PC-9 (cell line): ENCODE measurements at places on chromosomes 5 and 9.

DNA sequence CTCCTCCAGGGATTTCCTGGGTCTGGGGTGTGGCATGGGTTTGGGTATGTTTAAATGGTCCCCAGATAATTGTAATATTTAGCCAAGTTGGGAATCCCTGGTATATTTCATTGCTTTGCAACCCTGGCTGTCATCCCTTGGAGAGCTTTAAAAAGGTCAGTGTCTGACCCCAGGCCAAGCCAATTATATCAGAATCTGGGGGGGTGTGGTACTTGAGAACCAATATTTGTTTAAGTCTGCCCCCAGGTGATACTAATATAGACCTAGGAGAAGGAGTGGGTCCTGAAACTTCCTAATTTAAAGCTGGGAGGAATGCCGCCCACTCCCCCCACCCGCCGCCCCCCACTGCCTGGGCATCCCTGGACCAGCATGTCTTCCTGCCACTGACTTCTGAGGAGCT lies 38.2 kb upstream of the SLC2A8 start:
- DNase-seq = no peak

GRCh38 chr5:123278284-123278683 lies 144.9 kb downstream of the CEP120 start:
- no peak for DNase-seq

- DNase-seq = no peak
These were observed 4.2 kb downstream of the CARD19 start for GRCh38 chr9:93100276-93100636.

- no peak for DNase-seq
These were observed 5.6 kb downstream of the OLFM1 start for GRCh38 chr9:135093111-135093510.

- DNase-seq = no peak
These were observed at the start of gene DMRT3 for GRCh38 chr9:976258-976942. TSS of gene DMRT3 (plus strand) at chr9:976655. CDS start at chr9:977002, 347 bp downstream.

DNA sequence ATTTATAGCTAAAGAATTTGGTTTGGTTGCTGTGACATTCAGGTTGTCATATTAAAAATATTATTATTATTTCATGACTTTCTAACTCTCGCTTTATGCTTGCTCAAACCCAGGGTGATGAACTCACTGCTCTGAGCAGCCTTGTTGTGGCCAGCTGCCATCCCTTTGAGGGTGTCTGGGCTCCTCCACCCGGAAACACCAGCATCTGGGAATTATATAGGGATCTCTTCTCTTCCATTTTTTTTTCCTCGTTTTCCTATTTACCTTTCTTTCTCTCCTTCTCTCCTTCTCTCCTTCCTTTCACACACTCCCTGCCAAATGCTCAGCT lies 355.8 kb upstream of the SMARCA2 start:
- DNase-seq = no peak

- DNase-seq = no peak
These were observed 217.1 kb downstream of the MAST4 start for GRCh38 chr5:66813306-66813705.

GRCh38 chr5:66410122-66410521 lies 186.1 kb upstream of the MAST4 start:
- DNase-seq = no peak

- peak; percentile 1 for DNase-seq
These were observed 91.1 kb upstream of the RNF180 start for GRCh38 chr5:64074533-64074932.

DNA sequence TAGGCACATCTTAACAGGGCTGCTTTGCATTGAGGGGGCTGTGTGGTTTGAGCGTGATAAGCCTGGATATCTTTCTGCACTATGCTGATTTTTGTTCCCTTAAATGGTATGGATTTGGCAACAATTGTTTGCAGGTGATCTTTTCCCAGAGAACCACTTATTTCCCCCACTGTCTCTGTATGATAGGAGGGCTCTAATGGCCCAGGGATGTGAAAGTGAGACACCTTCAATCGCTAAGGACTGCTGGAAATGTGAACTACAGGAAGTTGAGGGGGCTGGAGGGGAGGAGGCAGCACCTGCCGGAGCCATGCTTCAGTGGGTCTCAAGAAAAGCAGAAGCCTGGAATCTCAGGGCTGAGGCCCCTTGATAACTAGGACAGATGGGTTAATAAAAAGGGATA lies 29.4 kb downstream of the SYK start:
- no peak for DNase-seq

DNA sequence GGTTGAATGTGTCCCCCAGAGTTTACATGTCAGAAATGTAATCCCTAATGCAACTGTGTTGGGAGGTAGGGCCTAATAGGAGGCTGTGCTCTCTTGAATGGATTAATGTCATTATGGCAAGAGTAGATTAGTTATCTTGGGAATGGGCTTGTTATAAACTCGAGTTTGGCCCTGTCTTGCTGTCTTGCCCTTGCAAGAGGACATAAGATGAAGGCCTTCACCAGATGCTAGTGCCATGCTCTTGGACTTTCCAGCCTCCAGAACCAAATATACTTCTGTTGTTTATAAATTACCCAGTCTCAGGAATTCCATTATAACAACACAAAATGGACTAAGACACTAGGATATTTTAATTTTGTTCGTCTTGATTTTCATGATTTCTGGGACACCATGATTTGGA lies 5.4 kb downstream of the PIK3R1 start:
- no peak for DNase-seq

DNA sequence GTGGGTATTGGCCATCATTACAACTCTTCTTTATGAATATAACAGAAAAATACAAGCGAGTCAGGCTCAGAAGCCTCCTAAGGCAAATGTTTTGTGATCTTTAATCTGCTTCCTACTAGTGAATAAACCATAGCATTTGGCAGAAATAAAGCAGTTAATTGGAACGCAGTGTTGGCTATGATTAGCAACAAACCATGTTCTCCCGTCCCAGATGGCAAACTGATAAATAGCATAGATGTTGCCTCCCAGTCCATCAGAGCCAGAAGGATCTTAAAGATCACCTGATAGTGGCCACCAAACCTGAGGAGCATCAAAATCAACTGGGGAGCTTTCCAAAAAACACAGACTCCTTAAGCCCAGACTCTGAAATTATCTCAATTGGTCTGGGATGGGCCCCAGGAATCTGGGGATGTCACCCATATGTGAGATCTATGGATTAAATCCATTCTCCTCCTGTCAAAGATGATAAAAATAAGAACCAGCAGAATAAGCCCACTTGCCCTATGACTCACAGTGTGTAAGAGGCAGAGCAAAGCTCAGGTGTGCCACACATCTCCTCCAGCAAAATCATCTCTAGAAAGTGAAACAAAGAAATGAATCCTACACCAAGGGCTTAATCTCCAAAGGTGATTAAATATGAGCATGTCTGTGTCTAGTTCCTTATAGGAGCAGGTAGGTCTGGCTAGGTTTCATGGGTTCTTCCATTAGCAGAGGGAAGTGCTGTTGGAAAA lies 50.3 kb downstream of the APBA1 start:
- DNase-seq = no peak

DNA sequence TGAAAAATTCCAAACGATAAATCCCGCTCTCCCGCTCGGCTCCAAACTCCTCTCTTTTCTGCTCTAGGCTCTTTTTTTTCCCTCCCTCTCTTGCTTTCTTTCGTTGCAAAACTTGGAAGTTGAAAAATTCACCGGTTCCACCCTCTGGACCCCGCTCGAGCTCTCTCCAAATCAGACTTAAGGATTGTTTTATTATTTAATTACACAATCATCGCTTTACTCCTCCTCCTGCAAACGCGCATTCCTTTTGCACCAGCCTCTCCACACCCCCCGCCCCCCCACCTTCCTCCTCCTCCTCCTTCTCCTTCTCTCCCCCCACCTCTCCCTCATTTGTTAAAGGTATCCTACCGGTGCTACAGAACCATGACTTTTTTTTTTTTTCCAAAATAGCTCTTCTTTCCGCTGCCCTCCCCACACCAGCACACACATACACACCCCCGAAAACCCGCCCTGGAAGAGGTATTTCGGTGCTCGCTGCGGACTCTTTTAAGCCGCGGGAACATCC lies 535 bp upstream of the NFIB start:
- peak; percentile 82 for DNase-seq

DNA sequence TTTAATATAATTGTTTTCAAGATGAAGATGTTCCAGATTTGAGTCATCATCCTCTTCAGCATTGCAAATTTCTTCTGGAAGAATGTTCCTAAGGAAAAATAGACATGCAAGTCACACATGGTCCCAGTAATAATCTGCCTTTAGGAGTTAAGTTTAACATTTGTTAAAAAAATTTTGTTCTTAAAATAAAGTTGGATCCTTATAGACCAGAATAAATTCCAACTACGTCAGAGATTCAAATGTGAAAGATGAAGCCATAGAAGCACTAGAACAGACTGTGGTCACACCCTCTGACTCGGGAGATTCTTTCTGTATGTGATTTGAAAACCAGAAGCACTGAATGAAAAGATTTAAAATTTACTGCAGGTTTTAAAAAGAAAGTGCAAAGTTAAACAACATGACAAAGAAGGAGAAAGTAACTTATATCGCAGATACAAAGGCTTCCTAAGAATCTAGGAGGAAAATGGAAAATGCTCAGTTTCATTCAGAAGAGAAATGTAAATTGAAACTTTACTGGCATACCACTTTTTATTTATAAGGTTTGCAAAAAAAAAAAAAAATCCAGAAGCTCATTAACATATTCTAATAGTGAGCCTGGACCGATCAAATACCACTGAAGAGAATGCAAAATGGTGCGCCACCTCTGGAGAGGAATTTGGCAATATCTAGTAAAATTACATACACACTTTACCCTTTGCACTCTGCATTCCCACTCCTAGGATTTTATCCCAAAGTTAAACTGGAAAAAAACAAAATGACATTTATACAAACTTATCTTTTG lies 14.3 kb upstream of the ASPN start:
- DNase-seq = no peak

GRCh38 chr5:168357876-168358275 lies 66.4 kb downstream of the WWC1 start:
- no peak for DNase-seq

- no peak for DNase-seq
These were observed 4.8 kb upstream of the FGF1 start for GRCh38 chr5:142690667-142691066.

DNA sequence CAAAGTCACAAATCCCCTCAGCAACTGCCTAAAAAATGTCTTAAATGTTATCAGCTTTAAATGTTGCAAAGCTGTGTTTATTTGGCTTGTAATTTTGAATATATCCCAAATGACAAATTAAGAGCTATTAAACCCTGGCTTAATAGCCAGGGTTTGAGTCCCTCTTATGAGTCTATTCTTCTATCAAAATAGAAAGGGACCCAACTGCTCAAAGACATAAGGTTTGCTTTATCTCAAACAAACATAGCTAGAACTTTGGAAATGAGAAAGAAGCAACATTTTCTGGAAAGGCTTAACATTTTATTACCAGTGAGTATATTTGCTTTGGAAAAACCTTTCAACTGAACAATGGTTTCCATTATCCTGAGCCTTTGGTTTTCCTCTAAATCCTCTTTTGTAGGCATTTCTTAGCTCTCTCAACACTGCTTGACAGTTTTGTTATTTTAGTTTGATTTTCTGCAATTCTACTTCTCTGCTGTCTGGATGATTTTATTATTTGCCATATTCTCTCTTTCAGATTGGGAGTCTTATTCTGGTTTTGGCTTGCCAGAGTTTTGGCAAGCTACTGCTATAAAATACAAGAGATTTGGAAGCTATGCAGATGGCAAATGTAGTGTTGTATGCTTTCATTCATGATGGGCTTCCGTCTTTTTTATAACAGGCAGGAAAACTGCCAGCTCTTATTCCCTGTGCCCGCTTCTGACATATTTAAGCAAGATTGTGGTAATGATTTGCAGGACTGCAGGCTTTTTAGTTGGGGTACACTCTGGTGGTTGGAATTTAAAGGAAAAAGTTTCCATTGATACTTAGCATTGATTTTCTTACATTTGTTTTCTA lies 734.9 kb downstream of the DTWD2 start:
- DNase-seq = no peak

- no peak for DNase-seq
These were observed 3.4 kb upstream of the DCTN4 start for GRCh38 chr5:150762211-150762610.

- no peak for DNase-seq
These were observed 181.5 kb downstream of the SLCO4C1 start for GRCh38 chr5:102114525-102115069.

GRCh38 chr5:174355995-174356394 lies 310.5 kb downstream of the NSG2 start:
- no peak for DNase-seq

DNA sequence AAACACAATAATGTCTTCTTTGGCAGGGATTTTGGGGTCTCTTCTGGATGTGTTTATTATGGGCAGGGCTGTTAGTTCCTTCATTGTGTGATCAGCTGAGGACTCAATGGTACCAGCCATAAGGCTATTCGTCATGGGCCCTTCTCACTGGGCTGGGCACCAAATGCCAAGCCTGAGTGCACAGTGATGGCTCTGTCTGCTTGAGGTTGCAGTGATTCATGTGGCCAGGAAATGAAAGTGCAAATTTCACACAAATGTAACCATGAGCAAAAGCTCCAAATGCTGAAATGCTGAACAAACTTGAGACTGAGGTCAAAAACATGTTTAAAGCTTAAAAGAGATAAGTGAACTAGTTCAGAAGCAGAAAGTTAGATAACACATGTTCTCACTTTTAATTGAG lies 191.0 kb downstream of the TARS1 start:
- no peak for DNase-seq

DNA sequence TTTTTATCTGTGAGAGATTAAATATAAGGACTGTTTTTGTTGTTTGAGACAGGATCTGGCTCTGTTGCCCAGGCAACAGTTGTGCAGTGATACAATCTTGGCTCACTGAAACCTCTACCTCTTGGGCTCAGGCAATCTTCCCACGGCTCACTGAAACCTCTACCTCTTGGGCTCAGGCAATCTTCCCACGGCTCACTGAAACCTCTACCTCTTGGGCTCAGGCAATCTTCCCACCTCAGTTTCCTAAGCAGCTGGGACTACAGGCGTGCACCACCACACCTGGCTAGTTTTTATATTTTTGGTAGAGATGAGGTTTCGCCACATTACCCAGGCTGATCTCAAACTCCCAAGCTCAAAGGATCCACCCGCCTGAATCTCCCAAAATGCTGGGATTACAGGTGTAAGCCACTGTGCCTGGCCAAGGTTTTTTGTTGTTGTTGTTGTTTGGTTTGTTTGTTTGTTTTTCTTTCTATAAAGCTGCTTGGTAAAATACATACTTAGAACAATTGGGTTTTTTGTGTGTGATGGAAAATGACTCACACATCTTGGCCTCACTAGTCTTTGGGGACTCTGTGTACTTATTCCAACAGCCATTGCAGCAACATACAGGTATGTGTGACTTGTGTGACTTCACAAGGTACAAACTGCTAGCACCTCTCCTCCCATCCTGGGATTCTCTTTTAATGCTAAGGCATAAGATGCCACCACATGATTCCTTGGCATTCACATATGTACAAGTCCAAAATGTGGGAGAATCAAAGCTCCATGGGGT lies 36.5 kb upstream of the RASA1 start:
- no peak for DNase-seq

- DNase-seq = no peak
These were observed 42.5 kb upstream of the GADD45G start for GRCh38 chr9:89562186-89562814.

- no peak for DNase-seq
These were observed 404.0 kb upstream of the GRIA1 start for GRCh38 chr5:153086486-153086885.
